Stimulated activated CD4-positive, alpha-beta T cell treated with anti-CD3 and anti-CD28 coated beads, TNF-alpha, amount 100 ng/mL, for 24 hours (primary cell): ENCODE measurements at places on chromosomes 5 and 9.

DNA sequence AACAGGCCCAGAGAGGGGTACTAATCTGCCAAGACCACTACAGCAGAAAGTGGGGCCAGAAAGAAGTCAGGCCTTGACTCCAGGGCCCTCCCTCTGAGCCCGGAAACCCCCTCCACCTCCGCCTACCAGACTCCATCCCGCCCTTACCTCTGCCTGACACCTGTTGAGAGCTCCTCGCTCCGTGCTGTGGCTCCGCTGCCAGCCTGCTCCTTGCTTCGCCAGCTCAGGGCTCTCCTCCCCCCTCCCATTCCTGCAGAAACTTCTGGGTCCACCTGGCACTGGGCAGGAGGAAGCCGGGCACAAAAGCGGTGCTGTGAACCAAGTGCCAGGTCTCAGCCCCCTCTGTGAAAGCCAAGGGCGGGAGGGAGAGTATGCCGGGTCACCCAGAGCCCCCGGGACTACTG is 6.4 kb upstream of the ST6GALNAC6 start:
- DNase-seq: no peak

GRCh38 chr9:93084471-93084881 is 11.5 kb upstream of the CARD19 start:
- no peak for DNase-seq

- DNase-seq: no peak
These were observed 101.5 kb downstream of the DEPDC1B start for GRCh38 chr5:60598424-60598823.

DNA sequence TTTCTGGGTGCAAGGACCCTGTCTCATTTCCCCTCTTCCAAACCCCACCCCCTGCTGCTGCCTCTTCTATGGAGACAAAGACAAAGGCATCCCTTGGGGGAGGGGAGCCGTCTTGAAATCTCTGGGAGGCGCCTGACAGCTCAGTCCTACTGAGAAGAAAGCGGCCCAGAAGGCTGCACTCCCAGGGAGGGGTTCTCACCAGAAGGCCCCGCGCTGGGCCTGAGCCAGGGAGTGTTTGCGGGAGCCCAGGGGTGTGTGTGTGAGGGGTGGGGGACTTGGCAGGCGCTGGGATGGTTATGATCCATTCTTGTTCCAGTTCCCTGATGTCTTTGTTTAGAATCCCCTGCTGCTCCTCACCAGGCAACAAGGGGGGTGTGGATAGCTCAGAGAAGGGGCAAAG is 45.7 kb upstream of the ALDH1B1 start:
- DNase-seq: no peak

GRCh38 chr9:130523921-130524320 is 55.5 kb upstream of the FUBP3 start:
- no peak for DNase-seq

DNA sequence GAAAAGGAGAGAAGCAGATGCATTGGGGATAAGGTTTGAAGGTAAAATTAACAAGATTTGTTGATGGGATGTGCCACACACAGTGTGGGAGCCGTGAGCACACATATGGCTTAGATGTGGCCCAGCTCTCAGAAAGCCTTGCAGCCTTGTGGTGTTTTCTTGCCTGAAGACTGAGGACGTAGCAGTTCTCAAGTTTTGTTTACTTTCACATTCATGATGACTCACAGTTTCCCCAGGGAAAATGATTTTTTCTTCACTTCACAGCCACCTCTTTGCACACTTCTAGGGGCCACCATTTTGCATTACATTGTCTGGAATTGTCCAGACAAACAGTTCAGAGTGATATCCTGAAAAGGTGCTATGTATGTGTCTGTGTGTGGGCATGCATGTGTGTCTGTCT is 126.2 kb downstream of the BASP1 start:
- DNase-seq: no peak

DNA sequence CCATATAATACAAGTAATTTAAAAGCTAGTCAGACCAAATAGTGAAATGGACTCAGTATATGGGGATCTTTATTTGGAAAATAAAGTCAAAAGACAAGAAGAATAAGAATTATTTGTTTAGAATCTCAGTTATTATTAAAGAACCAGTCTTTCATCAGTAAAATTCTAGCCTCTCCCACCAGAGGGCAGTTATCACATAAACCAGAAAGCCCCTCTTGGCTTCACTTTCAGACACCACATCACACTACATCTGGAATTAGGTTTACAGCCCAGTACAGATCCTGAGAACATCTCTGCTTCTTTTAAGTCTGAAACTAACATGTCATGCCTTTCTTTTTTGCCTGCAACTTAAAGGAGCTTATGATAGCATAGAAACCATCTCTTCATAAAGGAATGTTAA is 12.2 kb upstream of the HSPB3 start:
- no peak for DNase-seq

DNA sequence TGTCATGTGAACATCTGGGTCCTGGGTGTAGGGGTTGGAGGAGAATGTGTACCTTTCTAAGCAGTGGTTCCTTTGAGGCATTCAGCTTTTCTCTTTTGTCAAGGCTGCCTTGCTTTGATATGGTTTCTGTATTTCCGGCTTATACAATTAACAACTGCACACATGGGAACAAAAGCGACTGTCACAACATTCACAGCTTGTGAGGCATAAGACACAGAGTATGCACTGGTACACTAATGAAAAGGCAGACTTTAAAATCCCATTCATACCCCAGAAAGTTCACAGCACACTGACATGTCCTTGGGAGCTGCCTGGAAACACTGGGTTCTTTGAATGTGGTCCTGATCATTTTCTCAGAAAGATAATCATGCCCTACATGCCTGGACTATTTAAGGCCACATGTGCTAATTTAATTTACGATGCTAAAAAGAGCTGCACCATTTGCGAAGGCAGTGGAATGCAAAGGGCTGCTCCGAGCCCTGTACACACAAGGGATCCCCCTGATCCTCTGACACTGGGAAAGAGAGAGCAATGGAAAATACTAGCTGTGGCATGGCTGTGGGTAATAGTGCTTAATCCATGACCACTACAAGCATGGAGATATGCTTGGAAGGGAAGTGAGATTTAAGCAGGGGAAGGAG is 131.8 kb downstream of the EFNA5 start:
- no peak for DNase-seq
